ENCODE measurements at places on chromosomes 4 and X. TPM values are rescaled to one million over a fixed set of nuclear protein-coding genes. Genes with fewer than 3 reads are reported as not detected.

Gene PDLIM3
- total RNA-seq: not detected

Gene FAM236D
- not detected for total RNA-seq

Gene GUCY1B1
- not detected for total RNA-seq

Gene TBCK
- 17.4 TPM for total RNA-seq

Gene IGFBP7
- not detected for total RNA-seq

Gene DCAF12L1
- total RNA-seq: not detected
